ENCODE measurements at places on chromosomes 12 and 14.
A peak's percentile ranks its signal among the peaks of the same experiment; 100 is the strongest.

DNA sequence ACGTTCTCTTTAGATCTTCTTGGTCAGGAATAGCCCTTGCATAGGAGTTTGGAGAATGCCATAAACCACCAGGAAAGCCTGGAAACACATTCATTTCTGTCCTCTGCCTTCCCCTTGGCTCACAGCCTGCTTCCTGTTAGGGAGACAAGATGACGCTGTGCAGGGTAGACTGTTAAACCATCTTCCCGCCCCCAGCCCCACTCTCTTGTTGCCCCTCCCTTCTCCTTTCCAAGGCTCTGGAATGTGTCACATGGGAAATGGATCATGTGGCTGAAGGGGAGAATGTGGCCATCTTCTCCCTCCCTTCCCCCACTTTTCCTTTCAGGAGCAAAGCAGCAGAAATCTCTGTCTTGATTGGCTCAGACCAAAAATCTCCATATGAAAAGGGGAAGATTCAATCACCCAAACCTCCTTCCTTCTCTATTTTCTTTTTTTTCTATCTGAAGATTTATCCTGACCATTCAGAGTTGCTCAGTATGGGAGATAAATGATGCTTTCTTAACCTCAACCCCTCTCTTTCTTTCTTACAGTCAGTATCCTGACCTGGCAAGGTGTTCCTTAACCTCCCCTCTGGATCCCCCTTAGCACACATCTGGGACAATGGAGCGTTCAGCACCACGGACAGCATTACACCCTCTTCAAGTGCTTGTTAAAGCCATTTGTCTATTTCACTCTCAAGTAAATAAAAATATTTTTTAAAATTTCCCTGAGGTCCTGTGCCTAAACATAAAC lies 11.4 kb downstream of the GPR19 start:
- peak; percentile 44 for DNase-seq

- no peak for DNase-seq
Observed at GRCh38 chr14:34329301-34329700, 132.7 kb downstream of the SPTSSA start.

GRCh38 chr14:55951341-55952206 lies 166.6 kb upstream of the PELI2 start:
- no peak for DNase-seq

DNA sequence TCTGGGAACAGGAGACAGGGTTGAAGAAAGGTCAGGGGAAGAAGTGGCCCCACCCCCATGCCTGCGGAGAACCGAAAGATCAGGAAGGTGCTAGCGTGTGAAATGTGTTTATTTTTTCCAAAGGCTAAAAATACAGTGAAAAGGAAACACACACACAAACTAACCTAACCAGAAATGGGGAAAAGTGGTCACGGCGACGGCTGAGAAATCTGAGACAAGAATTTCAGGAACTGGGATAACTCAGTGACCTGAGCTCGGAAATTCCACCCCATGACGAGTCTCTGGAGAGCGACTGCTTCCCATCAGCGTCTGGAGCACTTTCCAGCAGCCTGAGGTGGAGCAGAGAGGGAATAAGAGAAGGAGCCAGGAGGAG lies 16.6 kb upstream of the RND1 start:
- peak; percentile 12 for DNase-seq

GRCh38 chr14:28707814-28708213 lies 58.8 kb upstream of the FOXG1 start:
- DNase-seq = peak; percentile 86

DNA sequence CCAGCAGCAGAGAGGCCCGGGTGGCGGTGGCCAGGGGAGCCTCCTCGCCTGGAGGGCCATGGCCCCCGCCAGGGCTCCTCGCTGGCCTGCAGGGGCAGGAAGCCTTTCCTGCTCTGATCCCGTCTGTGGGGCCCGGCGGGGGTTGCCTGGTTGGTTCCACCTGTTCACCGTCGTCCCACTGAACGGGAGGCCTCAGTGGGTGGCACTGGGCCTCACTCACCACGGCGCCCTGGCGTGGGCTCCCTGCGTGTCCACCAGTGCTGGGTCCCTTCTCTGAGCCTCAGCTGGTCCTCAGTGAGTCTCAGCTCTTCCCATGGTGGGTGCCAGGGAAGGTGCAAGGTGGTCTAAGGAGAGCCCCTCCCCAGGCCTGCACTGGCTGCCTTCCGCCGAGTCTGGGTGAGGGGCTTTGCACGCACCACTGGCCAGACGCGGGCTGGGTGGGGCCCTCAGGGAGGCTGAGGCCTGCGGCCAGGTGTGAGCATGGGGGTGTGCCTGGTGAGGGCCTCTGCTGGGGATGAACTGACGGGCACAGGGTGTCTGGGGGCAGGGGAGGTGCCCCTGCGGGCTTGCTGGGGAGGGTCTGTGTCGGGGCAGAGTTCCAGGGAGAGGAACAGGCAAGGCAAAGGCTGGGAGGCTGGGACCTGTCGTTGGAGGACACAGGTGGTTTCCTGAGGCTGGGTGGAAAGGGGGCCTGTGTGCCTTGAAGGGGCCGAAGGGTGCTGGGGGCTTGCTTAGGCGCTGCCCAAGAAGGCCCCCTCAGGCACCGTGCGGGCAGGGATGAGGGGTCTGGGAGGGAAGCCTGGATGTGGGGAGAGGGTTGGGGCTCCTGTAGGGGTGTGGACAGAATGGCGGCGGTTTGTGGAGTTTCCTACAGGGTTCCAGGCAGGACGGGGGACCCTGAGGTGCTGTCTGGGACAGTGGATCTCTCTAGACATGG lies 339.8 kb downstream of the TMEM121 start:
- no peak for DNase-seq

- no peak for DNase-seq
Observed at GRCh38 chr12:111405859-111406473, at the start of gene SH2B3. Gene SH2B3, plus strand, starts transcription at chr12:111405923. Its CDS starts 12,223 bp downstream, at chr12:111418146.

GRCh38 chr12:124279846-124280360 lies 15.0 kb upstream of the RFLNA start:
- peak; percentile 27 for DNase-seq

DNA sequence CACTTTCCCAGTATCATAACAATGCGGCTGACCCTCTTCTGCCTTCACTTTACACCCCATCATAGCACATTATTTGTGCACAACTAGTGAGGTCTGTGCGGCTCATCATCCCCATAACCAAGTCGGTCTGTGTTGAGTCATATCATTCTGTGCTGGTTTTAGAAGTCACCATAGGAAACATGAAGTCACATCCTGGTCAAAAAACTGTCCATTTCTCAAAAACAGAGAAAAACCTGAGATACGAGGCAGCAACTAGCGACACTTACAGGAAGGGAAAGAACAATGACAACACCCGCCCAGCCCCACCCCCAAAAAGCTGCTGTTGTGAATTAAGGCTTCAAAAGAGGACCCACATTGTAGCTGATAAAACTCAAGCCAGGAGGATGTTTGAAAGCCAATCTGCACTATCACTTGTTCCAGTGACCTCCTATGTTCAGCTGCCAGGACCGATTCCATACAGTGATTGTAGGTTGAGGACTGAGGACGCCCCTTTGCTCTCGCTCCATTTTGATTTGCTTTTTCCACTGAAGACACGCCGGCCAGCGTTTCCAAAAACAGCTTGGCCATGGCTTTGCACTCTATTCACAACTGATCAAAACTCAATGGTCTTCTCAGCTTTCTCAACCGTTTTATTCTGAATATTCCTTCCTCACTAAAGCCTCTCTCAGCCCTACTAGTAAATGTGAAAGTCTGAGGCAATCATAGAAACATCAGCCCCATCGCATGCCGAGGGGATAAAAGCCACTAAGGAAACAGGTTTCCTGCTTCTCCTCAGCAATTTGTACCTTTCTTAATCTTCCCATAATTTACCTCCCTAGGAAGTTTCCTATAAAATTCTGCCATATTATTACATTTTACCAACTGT lies 87.5 kb downstream of the DUSP16 start:
- peak; percentile 19 for DNase-seq

- no peak for DNase-seq
Observed at GRCh38 chr12:25364529-25365339, 114.0 kb upstream of the KRAS start.

GRCh38 chr12:1913377-1914113 lies 4.9 kb downstream of the CACNA2D4 start:
- no peak for DNase-seq

- DNase-seq = no peak
Observed at GRCh38 chr12:98591209-98591608, 2.3 kb upstream of the SLC25A3 start.

DNA sequence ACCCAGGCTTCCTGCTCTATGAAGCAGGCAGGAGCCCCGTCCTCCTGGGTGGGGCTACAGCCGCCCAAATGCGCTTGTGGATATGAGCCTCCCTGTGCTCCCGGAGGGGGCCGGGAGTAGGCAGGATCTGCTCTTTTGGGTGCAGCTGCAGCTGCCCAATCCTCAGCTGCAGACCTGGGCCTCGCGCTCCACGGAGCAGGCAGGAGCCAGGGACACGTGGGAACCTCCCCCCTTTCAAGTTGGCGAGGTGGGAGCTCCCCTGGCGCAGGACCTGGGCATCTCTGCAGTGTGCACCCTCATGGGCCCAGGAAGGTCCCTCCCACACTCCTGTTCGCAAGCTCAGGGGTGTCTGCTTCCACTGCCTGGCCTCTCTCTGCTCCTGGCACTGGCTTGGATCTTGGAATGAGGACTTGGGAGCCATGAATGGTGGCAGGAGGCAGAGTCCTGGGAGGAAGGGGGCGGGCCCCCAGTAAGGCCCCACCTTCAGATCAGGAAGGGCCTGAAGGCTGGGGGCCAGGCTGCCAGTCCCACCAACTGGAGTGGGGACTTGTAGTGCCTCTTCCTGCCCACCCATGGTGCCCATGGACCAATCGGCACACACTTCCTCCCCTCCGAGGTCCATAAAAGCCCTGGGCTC lies 61.3 kb downstream of the KLRG1 start:
- DNase-seq = no peak

GRCh38 chr12:95107362-95107761 lies 33.9 kb upstream of the NR2C1 start:
- no peak for DNase-seq

DNA sequence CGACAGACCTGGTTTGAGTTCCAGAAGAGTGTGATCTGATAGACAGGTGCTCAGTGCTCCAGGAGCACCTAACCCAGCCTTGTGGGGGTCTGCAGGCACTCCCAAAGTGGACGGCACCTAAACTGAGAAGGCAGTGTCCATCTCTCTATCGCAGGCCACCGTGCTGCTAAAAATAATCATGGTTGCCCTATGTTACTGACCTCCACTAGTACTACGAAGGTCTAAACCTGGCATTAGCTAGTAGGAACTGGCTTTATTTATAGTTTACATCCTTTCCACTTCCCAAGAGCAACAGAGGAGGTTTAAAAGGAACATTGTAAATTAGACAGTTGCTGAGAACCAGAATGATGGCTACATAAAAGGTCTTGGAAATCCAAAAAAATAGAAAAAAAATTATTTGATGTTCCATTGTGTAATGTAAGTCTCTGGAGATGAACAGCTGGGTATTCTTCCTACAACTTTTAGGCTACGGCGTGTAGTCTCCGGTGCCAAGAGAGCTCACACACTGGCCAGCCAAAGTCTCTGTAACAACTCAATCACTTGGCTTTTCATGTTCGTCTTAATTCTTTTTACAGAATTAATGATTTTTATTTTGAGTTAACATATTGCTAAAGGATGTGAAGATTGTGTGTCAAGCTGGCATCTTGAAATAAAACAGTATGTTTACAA lies 27.3 kb downstream of the PPFIBP1 start:
- DNase-seq = no peak

DNA sequence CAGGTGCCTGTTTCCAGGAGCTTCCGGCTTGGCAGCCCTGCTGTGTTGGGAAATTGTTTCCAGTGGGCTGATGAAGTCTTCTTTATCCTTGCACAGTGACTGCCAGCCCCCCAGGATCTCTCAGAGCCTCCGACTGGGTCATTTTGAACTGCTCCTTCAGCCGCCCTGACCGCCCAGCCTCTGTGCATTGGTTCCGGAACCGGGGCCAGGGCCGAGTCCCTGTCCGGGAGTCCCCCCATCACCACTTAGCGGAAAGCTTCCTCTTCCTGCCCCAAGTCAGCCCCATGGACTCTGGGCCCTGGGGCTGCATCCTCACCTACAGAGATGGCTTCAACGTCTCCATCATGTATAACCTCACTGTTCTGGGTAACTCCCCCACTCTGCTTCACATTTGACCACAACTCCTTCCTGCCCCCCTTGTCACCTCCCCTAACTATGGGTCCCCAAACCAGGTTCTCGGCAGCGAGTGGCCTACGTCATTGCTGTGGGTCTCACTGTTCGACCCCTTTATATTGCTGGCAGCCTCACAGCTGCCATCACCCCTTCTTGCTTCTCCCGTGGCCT lies 2.3 kb downstream of the LAG3 start:
- DNase-seq = no peak

- DNase-seq = no peak
Observed at GRCh38 chr14:61730756-61731373, 31.4 kb upstream of the SNAPC1 start.

DNA sequence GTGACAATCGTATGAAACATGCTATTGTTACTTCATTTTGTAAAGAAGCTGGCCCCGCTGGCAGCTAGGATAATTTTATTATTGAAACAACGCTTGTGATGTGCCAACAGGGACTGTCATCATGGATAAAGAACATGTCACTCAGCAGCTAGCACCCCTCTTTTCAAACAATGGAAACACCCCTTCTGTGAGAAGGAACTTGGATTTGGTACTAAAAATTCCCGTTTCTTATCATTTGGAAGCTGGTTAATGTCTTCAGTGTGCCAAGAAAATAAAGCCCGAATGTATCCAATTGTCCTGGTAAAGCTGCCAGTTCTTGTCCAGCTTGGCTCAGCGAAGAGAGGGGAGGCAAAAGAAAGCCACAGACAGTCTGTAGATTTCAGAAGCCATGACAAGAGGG lies 186.6 kb downstream of the PHLDA1 start:
- no peak for DNase-seq

DNA sequence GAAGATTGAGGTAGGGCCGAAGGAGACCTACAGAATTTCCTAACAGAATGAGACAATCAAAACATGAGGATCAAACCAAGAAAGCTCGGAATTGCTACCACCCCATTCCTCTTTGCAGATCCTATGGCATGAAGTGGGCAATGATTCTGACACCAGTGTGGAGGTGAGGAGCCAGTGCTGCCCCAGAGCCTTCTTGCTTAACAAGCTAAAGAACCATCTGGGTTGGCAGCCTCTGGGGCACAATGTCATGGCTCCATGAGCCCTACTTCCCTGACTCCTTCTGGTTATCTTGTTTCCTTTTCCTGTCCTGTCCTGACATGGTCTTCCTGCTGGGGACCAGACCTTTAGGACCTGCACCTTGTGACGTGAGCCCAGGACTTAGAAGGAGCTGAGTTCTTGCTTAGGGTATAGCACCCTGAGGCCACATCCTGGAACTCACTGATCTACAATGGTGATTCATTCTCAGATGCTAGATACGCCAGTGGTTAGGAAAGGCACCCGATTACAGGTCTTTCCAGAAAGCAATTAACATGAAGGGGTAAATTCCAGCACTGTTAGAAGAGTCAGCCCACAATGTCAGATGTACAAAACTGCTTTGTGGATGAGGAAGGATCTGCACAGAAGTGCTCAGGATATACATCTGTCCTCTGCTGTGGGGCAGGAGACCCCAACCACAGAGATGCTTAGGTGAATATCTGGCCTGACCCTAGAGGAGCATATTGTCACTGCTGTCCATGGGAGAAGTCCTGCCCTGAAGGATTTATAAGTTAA lies 324.2 kb downstream of the ZFP36L1 start:
- DNase-seq = peak; percentile 80
